ENCODE measurements at places on chromosomes 7 and 10.

GRCh38 chr10:122543676-122544445 lies 16.7 kb upstream of the DMBT1 start:
- DNase-seq: no peak

DNA sequence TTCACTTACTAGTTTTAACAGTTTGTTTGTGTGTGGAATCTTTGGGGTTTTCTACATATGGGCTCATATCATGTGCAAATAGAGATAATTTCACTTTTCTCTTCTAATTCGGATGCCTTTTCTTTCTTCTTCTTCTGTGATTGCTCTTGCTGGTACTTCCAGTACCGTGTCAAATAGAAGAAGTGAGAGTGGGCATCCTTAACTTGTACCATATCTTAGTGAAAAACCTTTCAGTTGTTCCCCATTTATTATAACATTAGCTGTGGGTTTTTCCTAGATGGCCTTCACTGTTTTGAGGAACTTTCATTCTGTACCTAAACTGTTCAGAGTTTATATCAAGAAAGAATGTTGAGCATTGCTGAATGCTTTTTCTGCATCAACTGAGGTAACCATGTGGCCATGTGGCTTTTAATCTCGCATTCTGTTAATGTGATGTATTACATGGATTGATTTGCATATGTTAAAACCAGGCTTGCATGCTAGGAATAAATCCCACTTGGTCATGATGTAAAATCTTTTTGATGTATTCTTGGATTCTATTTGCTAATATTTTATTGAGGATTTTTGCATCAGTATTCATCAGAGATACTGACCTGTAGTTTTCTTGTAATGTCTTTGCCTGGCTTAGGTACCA lies 78.7 kb downstream of the FAM107B start:
- no peak for DNase-seq

- DNase-seq: peak; percentile 67
These were observed 104.0 kb downstream of the SLIT1 start for GRCh38 chr10:97081621-97082235.

DNA sequence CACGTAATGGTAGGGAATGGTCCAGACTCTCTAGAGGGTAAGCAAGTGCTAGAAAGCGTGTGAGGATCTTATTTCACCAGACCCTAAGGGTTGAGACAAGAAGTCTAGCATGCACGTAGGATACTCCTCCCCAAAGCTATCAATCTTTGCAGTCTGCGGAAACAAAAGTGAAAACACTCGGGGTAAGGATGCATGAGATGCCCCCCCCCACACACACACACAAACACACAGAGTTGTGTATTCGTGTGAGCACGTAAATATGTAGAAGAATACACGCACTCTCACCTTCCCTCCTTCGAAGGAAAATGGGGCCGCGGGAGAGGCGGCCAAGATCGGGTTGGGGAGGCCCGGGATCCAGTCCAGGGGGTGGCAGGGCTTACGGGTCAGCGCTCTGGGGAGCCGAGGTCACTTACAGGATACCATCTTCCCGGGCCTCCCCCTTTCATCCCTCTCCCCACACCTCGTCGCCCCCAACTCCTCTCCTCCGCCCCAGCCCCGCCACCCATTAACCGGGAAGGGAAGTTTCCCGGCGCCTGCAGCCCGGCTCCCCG lies 455 bp downstream of the CUL2 start:
- peak; percentile 39 for DNase-seq

- DNase-seq: no peak
These were observed 173.5 kb downstream of the KCNMA1 start for GRCh38 chr10:77463967-77464745.

- DNase-seq: no peak
These were observed 28.6 kb downstream of the CDK1 start for GRCh38 chr10:60806921-60807320.

- no peak for DNase-seq
These were observed 103.4 kb downstream of the GRID1 start for GRCh38 chr10:86263209-86263608.

- no peak for DNase-seq
These were observed 31.4 kb upstream of the DLX6 start for GRCh38 chr7:96973986-96974385.
